ENCODE measurements at places on chromosomes 12 and 14. TPM values are rescaled to one million over a fixed set of nuclear protein-coding genes. Genes with fewer than 3 reads are reported as not detected.

Gene AQP5
- polyA plus RNA-seq, result 2.6 TPM

Gene PARP2
- polyA plus RNA-seq, result 30.5 TPM

Gene CD163L1
- polyA plus RNA-seq, result 5.9 TPM

Gene MIP
- polyA plus RNA-seq, result 0.24 TPM

Gene PTGER2
- 1.2 TPM for polyA plus RNA-seq

Gene REM2
- polyA plus RNA-seq, result 0.09 TPM

Gene CLEC6A
- polyA plus RNA-seq, result not detected

Gene AMDHD1
- polyA plus RNA-seq, result 10.5 TPM
